ENCODE measurements at places on chromosomes 16 and 17.
A peak's percentile ranks its signal among the peaks of the same experiment; 100 is the strongest.

DNA sequence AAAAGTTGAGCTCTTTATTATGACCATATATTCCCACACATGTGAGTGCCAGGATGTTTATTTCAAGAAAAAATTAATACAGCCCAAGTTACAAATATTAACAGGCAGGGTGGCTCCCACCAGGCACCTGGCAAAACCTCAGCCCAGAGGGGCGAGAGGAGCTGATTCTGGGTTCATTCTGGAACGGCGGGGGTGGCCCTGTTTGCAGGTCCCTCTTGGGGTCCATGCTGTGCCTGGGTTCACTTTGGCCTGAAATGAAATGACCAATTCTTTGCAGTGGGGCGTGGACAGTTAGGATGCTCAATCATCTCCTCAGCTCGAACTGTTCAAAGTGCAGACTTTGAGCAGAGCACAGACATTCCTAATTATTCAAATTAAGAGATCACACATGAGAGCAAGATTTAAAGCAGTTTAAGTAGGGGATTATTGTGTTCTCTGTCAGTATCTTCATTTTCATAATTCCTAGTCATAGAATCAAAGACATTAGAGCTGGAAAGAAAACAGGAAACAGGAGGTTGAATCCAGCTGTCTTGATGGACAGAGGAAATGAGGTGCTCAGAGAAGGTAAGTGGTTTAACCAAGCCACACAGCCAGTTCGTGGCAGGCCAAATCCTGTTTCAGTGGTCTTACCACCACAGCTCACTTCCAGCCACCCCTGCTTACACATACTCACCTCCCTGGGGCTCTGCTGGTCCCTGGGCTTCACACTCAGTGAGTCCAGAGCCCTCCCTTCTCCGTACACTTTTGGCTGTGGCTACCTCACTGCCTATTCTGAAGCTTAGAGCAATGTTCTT, 363.9 kb upstream of the TNRC6C start:
- DNase-seq, result no peak
- no peaks in the 10 kb centered on the region for H3K36me3 ChIP-seq

DNA sequence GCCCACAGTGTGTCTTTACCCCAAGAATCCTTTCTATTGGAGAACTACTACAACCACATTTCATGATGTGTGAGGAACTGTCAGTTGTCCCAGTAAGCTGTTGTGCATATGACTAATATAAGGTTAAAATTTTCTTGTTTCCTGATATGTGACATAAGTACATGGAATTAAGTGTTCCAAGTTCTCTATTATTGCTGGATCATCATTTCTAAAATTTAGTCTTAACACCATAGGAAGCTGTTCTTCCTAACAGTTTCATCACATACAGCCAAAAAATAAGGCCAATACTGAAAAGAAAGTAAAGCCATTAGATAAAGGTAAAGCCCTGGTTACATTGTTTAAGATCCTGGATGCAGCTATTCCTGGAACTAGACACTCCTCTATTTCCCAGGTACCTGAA, 620.9 kb upstream of the CDH8 start:
- H3K36me3 ChIP-seq, result no peaks in the 10 kb centered on the region
- no peaks in the 10 kb centered on the region for H3K4me1 ChIP-seq

- no peaks in the 10 kb centered on the region for H3K36me3 ChIP-seq
- DNase-seq, result no peak
- H3K4me1 ChIP-seq, result peaks cover 8% of the 10 kb centered on the region
Measured at GRCh38 chr17:41932816-41933389, 2.5 kb downstream of the ODAD4 start.

DNA sequence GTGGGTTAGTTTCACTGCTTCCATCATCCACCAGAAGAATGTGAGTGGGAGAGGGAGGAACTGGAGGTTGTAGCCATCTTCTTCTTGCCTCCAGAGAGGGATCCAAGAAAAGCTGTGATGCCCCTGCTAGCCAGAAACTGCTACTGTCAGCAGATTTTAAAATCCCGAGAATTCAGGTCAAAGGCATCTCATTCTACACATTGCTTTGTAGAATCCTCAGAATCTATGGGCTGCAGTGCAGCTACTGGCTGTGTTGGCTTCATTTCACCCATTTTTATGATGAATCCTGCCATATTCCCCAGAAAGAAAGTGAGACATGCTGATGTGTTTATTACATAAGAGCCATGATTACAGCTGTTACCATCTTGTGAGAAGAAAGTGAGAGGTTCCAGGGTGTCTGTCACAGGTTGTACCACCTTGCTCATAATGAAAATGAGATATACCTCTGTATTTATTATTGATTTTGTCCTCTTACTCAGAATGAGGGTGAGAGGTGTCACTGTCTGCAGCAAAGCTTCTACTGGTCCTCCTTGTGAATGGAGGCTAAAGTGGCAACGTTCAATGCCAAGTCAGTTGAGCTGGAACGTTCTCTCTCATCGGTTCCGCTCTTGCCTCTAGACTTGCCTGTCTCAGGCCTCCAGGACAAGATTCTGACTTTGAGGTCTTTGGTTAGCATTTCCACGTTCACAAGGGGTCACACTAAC, 50.1 kb upstream of the MYH10 start:
- H3K36me3 ChIP-seq, result no peaks in the 10 kb centered on the region
- no peak overlapping the region for H3K4me3 ChIP-seq
- H3K4me1 ChIP-seq, result peaks cover 17% of the 10 kb centered on the region
- peak overlapping the region; percentile 57 for H3K27ac ChIP-seq

DNA sequence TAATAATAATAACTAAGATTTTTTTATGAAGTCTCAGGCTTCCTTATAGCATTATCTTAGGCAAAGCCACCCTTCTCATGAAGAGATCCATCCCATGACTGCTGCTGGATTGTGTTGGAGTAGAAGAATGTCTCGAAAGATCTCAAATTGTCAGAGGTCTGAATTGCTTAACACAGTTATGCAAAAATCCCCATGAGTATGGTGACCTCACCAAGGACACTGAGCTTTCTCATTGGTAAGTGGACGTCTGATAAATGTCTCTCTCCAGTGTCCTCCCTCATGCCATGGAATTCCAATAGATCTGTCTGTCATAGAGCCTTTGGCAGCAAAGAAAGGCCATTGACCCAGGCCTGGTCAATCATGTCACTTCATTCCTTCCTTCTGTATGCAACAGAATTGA, 264.5 kb downstream of the CDH11 start:
- H3K36me3 ChIP-seq, result no peaks in the 10 kb centered on the region
- no peak for DNase-seq
- no peaks in the 10 kb centered on the region for H3K4me1 ChIP-seq
- no peaks in the 10 kb centered on the region for H3K27me3 ChIP-seq
